Karpas-422 (cell line): ENCODE measurements at places on chromosomes 6 and 20.

DNA sequence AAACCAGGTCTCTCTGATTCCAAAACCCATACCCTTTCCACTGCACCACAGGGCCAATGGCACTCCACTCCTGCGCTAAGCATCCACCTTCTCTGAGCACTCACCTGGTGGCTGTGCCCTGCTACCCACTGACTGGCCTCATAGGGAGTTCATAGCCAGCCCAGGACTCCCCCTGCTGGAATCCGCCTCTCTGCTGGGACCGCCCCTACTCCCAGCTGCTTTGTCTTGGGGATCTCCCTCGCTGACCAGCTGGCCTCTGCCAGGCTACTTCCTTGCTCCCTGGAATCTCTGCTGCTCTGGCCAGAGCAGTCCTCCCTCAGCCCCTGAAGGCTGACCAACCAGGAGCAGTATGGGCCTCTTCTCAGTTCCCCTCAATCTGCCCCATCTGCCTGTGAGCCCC is 129.7 kb downstream of the FAXC start:
- no peaks in the 10 kb centered on the region for H3K4me1 ChIP-seq
- H3K36me3 ChIP-seq = no peaks in the 10 kb centered on the region
- no peak overlapping the region for H3K27ac ChIP-seq
- no peak overlapping the region for H3K4me3 ChIP-seq

DNA sequence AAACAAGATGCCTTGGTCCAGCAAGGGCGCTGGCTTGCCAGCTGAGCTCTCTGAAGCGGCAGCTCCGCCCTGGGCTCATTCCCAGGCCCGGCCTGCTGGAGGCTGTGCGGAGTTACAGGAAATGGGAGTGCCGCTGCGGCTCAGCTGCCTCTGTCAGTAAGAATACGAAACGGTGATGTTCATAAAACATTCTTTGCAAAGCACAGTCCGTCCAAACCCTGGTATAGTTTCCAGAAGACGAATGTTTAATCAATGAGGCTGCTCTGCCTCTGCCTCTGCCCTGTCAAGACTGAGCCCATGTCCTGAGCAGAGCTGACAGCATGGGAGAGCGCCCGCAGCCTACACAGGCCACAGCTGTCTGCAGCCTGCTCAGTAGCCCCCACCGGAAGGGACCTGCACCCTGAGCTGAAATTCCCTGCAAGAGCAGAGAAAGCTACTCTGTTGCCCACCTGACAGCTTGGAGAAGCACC is 153.3 kb upstream of the SNX9 start:
- 0 out of 2 replicates have a peak, but pooled peaks cover 2% of the 10 kb centered on the region for H3K27me3 ChIP-seq
- H3K4me1 ChIP-seq = no peaks in the 10 kb centered on the region
- no peak overlapping the region for H3K4me3 ChIP-seq
- no peak for DNase-seq
- H3K27ac ChIP-seq = no peak overlapping the region

GRCh38 chr6:22028403-22029090 is 268.3 kb downstream of the PRL start:
- no peaks in the 10 kb centered on the region for H3K4me1 ChIP-seq
- no peak overlapping the region for H3K4me3 ChIP-seq
- H3K27ac ChIP-seq = no peak overlapping the region
- H3K27me3 ChIP-seq = no peaks in the 10 kb centered on the region

DNA sequence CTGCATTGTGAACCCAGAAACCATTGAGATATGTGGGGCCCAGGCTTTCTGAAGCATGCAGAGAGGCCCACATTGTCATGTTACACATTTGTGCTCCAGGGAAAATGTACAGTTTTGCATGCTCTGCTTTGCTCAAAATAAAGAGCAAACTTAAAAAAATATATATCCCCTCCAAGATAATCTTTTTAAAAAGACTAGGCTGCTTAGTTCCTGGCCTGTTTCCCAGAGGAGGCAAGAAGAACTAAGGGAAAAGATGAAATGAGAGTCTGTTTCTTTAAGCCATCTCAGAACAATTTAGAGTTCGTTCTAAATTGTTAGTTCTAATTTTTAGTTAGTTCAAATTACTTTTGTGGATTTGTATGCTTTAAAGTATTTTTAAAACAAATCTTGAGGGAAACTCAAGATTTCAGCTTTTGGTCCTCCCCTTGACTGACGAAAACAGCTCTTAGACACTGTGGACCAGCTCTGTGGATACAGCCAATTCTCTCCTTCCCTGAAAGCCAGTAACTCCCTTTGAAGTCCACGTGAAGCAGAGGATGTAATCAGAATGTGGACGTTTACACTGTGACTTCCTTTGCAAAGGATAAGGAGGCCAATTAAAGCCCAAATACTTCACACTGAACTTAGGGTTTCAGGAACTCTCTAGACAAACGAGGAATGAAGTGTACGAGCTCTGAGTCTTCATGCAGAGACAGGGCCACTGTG is 84.7 kb downstream of the CD164 start:
- no peak overlapping the region for H3K27ac ChIP-seq
- no peak for DNase-seq
- no peak overlapping the region for H3K4me3 ChIP-seq
- H3K4me1 ChIP-seq = no peaks in the 10 kb centered on the region; the same call in 1 of the 2 replicates

DNA sequence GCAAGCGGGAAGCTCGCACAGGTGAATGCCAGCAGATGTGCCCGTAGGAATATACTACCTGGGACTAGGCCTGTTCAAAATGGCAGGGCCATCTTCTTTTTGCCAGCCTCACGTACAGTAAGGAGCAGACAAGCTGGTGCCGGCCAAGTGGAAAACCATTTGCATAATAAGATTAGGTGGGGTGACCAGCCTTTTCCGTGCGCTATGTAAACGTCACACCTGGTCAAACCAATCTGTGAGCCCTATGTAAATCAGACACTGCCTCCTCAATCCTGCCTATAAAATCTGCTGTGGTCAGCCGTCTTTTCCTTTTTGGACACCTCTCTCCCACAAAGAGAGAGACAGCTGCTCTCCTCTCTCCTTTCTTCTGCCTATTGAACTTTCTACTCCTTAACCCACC is 60.8 kb upstream of the TMEM30A start:
- no peaks in the 10 kb centered on the region for H3K4me1 ChIP-seq
- H3K4me3 ChIP-seq = no peak overlapping the region
- no peak for DNase-seq

- H3K27me3 ChIP-seq = no peaks in the 10 kb centered on the region
- no peak for DNase-seq
- no peaks in the 10 kb centered on the region for H3K36me3 ChIP-seq
- no peak overlapping the region for H3K4me3 ChIP-seq
These were observed 1093.5 kb upstream of the ADGRB3 start for GRCh38 chr6:67541586-67541985.

GRCh38 chr20:49259799-49260198 is 18.1 kb downstream of the ZNFX1 start:
- no peaks in the 10 kb centered on the region for H3K27me3 ChIP-seq
- peaks cover 57% of the 10 kb centered on the region for H3K36me3 ChIP-seq
- H3K4me3 ChIP-seq = no peak overlapping the region
- no peaks in the 10 kb centered on the region for H3K4me1 ChIP-seq
- DNase-seq = no peak

GRCh38 chr20:19047040-19047950 is 165.1 kb upstream of the SLC24A3 start:
- no peak overlapping the region for H3K4me3 ChIP-seq
- no peaks in the 10 kb centered on the region for H3K27me3 ChIP-seq
- no peak for DNase-seq
- H3K4me1 ChIP-seq = peaks cover 34% of the 10 kb centered on the region
- H3K27ac ChIP-seq = no peak overlapping the region
